ENCODE measurements at places on chromosomes 5 and 9.

- DNase-seq = no peak
These were observed 429.6 kb downstream of the ARHGEF28 start for GRCh38 chr5:74055486-74056106.

DNA sequence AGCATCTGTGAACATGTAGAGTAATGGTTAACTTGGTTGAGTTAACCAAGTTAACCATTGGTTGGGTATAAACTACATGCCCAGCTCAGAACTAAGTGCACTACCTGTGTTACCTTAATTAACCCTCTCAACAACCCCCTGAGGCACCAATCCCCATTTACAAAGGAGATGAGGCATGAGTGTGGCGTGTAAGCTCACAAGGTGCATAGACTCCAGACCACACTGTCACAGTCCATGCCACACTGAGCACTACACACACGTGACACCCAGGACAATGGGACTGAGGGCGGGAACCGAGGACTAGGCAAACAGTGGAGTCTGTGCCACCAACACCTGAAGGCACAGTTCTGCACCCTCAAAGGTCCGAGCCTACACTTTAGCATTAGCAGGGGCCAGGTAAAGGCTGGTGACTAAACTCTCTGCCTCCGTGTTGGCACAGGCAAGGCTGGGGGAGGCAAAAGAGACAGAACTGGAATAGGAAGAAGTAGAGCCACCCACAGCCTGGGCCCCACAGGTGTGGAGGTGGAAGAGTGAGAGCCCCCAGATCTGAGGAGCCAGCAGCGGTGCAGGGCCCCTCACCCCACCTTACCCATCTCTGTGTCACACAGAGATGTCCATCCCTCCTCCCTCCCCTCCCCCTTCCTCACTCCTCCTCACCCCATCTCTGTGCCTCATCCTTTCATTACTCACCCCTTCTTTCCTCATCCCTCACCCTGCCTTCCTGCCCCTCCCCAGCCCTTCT, 2.2 kb upstream of the DNAJB5 start:
- no peak for DNase-seq

- no peak for DNase-seq
These were observed 350 bp upstream of the SLC25A46 start for GRCh38 chr5:110738503-110738811.

- no peak for DNase-seq
These were observed 401.1 kb upstream of the TRPC7 start for GRCh38 chr5:136766456-136766855.

DNA sequence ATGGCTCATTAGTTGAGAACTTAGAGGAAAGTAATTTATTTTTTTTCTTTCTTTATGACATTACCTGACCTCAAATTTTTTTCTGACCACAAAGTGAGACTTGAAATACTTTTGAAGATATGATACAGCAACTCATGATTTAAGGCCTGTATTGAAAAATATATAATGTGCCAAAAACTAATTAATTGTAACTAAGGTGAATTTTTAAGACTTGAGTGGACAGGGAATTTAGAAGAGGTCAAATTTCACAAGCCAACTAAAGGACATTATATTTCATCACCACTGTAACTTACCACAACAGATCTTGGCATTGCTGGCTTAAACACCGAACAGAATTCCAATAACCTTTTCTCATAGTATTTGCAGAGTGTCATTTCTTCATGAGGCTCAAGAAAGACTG, 1.8 kb downstream of the CCNH start:
- DNase-seq = no peak

- DNase-seq = no peak
These were observed 36.2 kb upstream of the CXXC5 start for GRCh38 chr5:139611703-139612584.

DNA sequence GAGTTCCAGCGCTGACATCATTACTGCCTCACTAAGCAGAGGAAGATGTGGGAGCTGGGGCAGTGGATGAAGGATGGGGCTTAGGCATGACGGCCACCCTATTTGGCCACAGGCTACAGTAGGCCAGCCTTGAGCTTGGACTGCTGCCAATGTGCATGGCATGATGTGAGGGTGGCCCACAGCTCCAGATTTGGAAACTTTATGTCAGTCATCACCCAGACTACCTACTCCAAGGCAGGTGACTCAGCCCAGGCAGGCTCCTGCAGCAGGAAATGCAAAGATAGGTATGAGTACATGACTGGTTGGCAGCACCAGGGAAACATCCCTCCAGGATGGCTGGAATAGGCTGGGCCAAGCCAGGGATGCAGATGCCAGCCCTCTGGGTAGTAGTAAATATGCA, 303.6 kb downstream of the SPOCK1 start:
- DNase-seq = no peak

- no peak for DNase-seq
These were observed 15.7 kb downstream of the TMEM8B start for GRCh38 chr9:35844628-35845270.

GRCh38 chr5:44389090-44389822, at the start of gene FGF10:
TSS of gene FGF10 (minus strand) at chr5:44389420. CDS start at chr5:44388682, 738 bp downstream.
- DNase-seq = no peak

GRCh38 chr5:150519978-150520377, 12.0 kb downstream of the NDST1 start:
- DNase-seq = no peak

GRCh38 chr9:127769929-127770582, 8.4 kb downstream of the SH2D3C start:
- no peak for DNase-seq

- no peak for DNase-seq
These were observed 32.7 kb upstream of the SPARC start for GRCh38 chr5:151719228-151720000.

GRCh38 chr5:73301208-73301901, 128.4 kb downstream of the TMEM174 start:
- no peak for DNase-seq

GRCh38 chr5:170254056-170254455, 21.3 kb downstream of the C5orf58 start:
- DNase-seq = peak; percentile 44

- no peak for DNase-seq
These were observed 747.6 kb upstream of the EDIL3 start for GRCh38 chr5:85132269-85132668.

GRCh38 chr5:138654281-138654867, 79.2 kb upstream of the HSPA9 start:
- peak; percentile 58 for DNase-seq

- no peak for DNase-seq
These were observed 691.2 kb downstream of the TLR4 start for GRCh38 chr9:118395415-118395814.

DNA sequence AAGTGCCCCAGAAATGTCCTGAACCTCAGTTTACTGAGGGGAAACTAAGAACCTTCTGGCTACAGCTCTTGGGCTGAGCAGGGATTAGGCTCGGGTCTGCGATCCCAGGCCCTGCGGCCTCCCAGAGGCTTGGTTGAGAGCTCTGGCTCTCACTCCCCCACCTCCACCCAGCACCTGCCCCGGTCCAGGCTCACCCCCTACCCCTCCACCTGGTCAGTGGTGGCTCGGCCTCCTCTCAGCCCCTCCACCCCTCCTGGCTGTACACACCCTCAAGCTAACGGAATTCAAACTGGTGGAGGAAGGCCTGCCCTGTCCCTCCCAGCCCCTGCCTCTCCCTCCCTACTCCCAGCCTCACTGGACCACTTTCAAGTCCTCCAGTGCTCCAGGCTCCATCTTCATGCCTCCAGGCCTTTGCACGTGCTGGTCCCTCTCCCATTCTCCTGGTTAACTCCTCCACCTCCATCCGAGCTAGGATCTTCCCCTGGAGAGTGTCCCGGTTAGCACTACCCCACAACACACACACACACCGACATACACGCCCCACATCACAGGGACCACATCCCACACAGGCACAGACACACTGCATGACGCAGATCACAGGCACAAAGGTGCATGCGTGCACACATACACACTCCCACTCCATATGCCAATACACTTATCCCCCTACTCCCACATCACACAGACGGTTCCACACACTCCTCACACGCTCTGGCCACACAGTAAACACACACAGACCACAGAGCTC, 130.9 kb downstream of the C9orf50 start:
- DNase-seq = no peak

DNA sequence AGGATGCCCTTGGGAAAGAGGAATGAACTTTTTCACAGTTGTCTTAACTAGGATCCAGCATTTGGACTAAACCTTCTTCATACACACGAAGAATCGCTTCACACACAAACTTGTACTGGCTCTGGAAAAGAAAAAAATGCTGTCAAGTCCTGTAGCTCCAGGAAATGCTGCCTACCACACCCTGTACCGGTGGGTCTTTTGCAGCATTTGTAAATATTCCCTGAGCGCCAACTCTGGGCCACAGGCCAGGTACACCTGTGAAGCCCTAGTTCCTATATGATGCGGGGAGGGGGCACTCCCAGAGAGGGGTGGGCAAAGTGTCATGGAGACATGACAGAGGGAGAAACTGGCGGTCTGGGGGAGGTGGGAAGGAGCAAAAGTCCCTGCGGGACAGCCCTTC, 58.7 kb upstream of the EPB41L4B start:
- DNase-seq = no peak

- DNase-seq = no peak
These were observed 15.0 kb upstream of the FBP1 start for GRCh38 chr9:94654165-94654894.

GRCh38 chr9:88872192-88872946, 118.9 kb upstream of the S1PR3 start:
- no peak for DNase-seq

GRCh38 chr5:169013208-169013728, 287.7 kb downstream of the SLIT3 start:
- DNase-seq = no peak

- DNase-seq = no peak
These were observed 1016.8 kb upstream of the DMAC1 start for GRCh38 chr9:8816361-8816760.

DNA sequence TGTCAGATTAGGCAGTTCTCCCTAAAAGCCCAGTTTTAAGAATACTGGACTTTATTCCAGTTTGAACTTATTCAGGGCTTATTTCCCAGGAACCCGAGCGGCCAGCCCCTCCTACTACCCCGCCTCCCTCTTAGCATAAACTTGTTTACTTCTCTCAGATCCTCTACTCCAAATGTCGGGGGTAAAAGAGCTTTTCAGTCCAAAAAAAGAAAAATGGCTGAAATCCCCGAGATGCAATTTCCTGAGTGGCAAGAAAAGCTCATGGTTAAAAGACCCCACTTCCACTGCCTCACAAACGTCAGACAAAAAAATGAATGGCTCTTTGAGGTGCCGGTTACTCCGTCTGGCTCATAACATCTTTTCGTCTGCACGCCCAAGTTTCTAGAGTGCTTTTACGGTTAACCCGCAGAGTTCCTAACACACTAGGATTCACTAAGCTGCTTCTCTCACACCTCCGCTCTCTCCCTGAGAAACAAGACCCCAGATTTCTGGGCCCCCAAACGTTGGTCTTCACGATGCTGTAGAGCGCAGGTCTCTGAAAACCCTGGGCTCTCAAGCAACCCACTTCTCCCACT, 402 bp downstream of the BRD8 start:
- DNase-seq = no peak

- DNase-seq = no peak
These were observed 102.0 kb downstream of the ZNF462 start for GRCh38 chr9:106964822-106965525.

- DNase-seq = no peak
These were observed 85.7 kb downstream of the SERINC5 start for GRCh38 chr5:80170117-80170535.

DNA sequence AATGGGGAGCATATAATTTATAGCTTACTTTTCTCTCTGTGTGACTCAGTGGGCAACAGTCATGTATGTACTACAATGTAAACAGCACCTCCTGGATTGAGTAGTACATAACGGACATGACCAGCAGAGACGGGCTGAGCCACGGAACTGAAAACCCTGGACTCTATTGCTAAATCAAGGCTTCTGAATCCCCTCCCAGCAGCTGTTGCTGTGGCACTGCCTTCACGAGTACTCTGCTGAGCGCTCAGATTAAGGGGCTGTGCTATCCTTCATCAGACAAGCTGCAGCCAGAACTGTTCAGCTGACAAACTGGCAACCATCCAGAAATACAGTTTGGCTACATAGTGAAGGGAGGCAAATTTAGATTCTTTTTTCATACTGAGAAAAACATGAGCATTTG, 131.3 kb upstream of the CCDC180 start:
- no peak for DNase-seq

- DNase-seq = no peak
These were observed 71.0 kb upstream of the FCN1 start for GRCh38 chr9:134988706-134989105.

GRCh38 chr9:68480807-68481206, 59.9 kb downstream of the TMEM252 start:
- no peak for DNase-seq

GRCh38 chr5:122351416-122352157, 39.5 kb downstream of the SNCAIP start:
- DNase-seq = no peak

GRCh38 chr5:72248410-72248981, 71.5 kb downstream of the MRPS27 start:
- no peak for DNase-seq

- DNase-seq = no peak
These were observed 390.4 kb downstream of the ARHGEF28 start for GRCh38 chr5:74016373-74016772.

GRCh38 chr9:124721109-124721906, 49.8 kb downstream of the NR6A1 start:
- DNase-seq = no peak

DNA sequence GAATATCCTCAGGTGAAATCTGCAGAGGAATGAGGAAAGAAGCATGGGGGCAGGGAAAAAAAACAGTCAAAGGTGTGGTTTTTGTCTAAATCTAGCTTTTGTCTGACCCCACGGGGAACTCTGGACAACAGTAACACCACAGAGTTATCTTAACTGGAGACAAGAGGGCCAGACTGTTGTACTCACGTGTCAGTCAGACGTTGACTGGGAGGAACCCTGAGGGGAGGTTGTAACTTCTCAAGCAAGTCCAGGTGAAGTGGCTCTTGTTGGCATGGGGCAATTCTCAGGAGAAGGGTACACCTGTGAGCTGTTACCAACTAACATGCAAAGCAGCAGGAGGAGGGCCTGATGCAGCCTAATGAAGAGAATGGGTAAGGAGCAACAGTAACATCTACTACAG, 44.1 kb upstream of the SHISAL2B start:
- no peak for DNase-seq
